ENCODE measurements at places on chromosomes 6 and 20.

DNA sequence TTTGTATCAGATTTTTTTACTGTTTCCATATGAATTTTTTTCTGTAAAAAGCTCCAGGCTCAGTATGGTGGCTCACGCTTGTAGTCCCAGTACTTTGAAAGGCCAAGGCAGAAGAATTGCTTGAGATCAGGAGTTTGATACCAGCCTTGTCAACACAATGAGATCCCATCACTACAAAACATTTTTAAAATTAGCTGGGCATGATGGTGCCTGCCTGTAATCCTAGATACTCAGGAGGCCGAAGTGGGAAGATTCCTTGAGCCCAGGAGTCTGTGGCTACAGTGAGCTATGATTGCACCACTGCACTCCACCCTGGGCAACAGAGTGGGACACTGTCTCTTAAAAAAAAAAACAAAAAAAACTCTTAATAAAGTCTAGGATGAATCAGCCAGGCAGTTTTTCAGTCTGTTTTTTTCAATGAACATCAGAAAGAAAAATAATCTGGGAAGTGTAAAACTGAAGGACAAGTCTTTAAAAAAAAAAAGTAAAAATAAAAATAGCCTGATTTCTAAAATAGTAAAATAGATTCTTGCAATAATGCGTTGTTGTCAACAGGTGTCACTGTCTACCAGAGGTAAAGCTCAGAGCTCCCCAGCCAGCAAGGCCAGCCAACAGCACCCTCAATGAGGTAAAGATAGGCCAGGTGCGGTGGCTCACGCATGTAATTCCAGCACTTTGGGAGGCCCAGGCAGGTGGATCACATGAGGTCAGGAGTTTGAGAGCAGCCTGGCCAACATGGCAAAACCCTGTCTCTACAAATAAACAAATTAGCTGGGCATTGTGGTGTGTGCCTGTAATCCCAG is 9.3 kb upstream of the ATG5 start:
- DNase-seq, result no peak

DNA sequence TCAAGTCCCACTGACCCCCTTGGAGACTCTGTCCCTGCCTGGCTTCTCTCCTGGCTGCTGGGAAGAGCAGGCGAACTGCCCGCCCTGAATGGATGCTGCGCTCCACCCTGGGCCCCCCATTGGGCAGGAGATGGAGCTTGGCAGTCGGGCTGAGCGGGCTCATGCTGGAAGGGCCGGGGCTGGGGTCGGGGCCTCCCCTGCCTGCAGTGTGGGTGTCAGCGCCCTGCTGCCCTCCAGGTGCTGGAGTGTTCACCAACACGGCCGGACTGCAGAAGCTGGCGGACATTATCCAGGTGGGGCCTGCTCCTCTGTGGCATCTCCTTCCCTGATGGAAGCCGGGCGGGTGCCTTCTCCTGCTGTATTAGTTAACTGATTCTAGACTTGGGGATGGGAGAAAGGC is 16.0 kb upstream of the TNFRSF6B start:
- DNase-seq, result no peak

GRCh38 chr6:156564127-156564806 is 212.9 kb upstream of the ARID1B start:
- DNase-seq, result peak; percentile 12

DNA sequence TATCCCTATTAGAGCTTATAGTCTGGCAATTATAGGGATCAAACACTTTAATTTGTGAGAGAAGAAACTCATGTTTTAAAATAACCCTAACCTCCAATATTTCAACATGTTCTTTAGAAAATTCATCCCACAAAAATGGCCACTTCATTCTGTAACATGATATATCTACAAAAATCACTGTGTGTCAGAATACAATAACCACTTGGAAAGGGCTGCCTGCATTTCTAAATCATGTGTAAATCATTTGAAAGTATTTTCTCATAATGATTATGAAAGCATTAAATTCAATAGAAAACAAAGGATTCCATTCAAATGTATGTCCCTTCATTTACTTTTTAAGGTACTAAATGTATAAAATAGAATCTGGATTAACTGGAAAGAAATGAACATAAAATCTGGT is 101.4 kb upstream of the NHSL1 start:
- DNase-seq, result no peak

GRCh38 chr6:47700596-47700995 is 2.2 kb downstream of the ADGRF4 start:
- no peak for DNase-seq

- peak; percentile 20 for DNase-seq
These were observed 483 bp downstream of the NCOA6 start for GRCh38 chr20:34824806-34825529.

DNA sequence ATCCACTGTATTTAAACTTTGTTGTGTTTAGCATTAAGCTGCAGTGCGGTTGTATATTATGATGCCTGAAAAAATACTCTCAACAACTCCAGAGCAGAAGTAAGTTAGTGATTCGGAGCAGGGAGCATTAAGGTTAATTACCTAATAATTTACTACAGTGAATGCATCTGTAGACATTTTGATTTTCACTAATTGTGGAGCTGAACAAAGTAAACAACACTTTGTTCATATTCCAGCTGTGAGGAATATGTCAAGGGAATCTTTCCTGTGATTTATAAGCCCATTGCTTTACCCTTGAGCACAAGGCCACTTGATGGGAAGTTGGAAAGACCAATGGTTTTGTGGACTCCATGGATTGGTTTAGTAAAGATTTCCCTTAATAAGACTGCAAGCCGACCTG is 77.1 kb downstream of the CBLN4 start:
- no peak for DNase-seq

DNA sequence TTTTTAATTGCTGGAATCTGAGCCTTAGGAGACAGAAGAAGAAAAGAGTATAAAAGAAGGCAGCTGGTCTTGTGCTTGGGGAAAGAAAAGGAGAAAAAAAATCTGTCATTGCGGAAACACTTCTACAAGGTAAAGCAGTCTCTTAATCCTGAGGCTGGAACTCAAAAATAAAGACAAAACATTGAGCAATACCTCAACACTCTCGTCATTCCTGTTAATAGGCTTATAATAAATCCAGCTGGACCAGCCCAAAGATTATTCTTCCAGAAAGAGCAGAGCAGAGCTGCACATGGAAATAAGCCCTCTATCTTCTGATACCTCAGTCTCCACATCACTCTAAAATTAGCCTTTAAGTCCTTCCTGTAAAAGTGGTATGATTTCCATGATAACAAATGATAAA is 62.0 kb upstream of the HIVEP1 start:
- no peak for DNase-seq

- no peak for DNase-seq
These were observed 188.6 kb upstream of the NT5E start for GRCh38 chr6:85261271-85261670.

GRCh38 chr20:50359607-50360217 is 150.5 kb upstream of the PTPN1 start:
- DNase-seq, result no peak

DNA sequence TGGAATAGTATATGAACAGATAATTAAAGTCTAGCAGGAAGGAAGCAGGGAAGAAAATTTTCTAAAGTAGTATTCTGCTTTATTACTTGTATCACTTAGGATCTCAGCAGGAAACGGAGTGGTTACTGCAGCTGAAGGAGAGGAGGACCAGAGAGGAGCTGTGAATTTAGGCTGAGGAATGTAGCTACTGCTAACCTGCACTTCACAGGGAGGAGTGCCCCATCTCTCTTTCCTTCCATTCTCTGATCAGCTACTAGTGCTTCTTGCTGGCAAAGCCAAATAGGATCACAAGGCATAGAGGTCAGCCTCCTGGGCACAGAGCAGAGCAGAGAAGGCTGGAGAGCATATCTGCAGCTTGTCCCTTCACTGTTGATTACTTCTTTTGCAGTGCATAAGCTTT is 205.3 kb upstream of the ASCC3 start:
- DNase-seq, result no peak

DNA sequence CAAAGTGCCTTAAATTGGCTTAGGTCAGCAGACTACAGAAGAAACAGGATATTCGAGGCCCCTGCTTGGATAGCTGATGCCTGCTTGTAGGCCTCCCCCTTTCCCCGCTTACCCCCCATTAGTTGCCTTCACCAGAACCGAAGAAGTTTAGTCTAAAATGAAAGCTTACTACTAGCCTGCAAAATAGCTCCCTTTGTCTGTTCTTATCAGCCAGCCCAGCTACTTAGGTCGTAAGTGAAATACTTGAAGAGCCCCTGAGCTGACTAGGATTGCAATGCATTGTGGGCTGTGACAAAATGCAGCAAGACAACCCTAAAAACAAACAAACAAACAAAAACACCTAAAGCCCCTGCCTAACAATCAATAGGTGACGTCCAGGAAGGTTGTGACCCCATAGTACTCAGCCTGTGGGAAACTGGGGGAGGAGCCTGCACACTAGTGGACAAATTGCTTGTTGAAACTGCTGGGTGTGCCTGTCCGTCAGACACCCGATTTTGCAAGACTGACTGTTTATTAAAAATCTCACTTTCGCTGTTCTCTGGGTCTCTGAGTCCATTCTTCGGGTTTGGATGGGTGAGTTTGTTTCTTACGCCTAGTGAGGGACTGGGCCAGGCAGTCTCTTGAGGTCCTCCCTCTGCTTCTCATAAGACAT is 105.0 kb upstream of the DUSP22 start:
- no peak for DNase-seq

DNA sequence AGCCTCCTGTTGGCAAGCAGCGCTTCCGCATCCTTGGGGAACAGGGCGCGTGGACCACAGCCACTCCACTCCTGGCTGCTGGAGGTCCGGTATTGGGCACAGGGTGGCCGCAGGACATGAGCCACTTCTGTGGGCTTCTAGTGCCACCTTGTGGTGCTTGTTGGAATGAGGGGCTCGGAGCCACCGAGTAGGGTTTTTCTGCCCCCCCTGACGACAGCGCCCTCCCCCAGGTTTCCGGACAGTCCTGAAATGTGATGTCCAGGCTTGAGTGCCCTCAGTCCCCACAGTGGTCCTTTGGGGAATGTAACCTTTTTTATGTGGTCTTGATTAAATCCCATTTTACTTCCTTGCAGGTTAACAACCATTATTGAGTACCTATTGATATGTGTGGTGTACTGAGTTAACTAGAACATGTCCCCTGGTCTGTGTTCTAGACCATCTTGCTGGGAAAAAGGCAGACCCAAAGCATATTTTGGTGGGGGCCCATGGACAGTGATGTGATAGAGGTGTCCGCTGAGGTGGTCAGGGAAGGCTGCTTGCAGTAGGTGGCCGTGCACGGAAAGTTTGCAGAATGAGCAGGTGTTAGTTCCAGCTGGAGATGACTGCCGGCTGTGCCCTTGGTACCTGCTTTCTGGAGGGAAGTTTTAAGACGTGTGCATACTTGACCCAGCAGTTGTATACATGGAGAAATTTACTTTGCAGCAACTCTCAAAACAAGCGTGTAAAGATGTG is 70.0 kb downstream of the PTPN1 start:
- no peak for DNase-seq

- peak; percentile 94 for DNase-seq
These were observed 53.8 kb downstream of the PCNA start for GRCh38 chr20:5065879-5066383.

DNA sequence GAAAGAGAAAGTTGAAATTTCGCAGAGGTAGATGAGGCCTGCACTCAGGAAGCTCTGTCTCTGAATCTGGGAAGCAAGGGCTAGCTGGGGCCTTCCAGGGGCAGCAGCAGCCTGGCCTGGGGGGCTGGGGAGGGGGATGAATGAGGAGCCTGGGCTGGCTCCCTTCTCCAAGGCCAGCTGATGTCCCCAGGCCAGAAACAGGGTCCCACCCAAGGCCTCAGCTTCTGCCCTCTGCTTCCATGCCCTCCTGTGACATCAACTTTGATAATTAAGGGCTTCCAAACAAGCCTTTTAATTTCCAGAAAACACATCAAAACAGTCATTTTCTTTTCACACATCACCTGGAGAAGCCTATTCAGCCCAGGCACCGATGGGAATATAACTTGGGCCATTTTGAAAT is 15.4 kb downstream of the TFAP2A start:
- DNase-seq, result no peak

DNA sequence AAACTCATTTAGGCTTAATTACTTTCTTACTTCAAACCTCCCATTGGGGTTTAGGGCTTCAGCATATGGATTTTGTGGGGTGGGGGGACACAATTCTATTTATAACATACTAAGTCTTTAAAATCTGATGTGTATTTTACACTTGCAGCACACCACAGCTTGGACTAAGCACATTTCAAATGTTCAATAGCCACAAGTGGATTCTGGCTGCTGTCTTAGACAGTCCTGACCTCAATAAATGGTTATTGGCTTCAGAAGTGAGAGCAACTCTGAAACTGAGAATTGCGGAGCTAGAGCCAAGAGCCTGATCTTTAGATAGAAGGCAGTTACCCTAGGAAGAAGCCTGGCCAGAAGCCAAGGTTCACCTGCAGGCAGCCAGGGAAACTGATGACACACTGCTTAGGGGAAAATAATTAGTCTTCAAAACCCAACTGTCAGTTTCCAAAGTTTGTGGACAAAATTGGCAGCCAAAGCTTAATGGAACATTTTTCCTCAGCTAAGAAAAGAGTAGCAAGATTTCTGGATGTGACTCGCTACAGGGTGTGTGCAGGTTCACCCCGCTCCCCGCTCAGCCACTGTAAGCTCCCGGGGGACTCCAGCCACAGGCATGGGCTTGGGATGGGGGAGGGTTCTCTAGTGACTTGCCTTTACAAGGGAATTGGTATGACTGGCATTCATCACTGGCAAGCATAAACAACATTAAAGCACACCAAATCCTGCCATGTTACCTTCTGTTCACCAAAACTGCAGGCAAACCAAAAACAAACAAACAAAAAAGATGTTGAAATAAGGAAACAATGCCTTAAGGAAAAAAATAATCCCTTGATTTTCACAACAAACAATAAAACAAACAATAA is 219.8 kb downstream of the TFAP2A start:
- DNase-seq, result peak; percentile 9

- DNase-seq, result no peak
These were observed 94.0 kb downstream of the CD83 start for GRCh38 chr6:14211562-14211942.

GRCh38 chr6:25542984-25543910 is 108.8 kb upstream of the SCGN start:
- no peak for DNase-seq

DNA sequence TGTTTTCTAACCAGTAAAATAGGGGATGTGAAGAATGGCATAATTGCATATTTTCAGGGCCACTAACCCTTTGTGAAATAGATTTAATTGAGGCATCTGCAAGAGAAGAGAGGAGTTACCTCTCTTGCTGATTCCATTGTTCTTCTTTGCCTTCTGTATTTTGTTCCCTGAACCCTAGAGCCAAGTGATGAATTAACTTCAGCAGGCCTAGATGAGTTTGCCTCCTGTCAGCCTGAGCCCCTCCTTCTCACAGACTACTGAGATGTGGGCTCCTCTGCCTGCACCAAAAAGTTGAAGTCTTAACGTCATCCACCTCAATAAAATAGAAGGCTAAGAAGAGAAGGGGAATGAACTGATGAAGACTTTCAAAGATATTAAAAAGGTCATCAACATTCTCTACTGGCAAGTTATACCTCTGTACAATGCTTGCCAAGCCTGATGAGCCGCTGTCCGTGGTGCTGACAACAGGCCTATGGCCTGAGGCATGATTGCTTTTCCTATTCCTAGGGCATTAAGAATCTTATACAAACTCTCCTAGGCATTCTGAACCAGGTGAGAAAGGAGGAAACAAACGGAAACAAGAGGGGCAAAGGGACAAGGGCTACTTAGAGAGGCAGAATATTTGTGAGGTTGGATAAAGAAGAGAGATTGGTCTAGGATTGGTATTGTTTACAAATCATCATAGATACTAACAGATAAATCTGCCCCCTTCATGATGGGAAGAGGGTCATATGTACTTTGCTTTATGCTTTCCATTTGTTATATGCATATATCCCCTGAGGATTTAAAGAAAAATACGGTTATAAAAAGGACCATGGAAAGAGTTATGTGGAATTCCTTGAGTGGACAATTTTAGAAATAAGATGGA is 46.8 kb downstream of the CD24 start:
- DNase-seq, result peak; percentile 0

GRCh38 chr6:139161817-139162284 is 27.0 kb downstream of the HECA start:
- DNase-seq, result no peak

Data from HS-27A (cell line).